ENCODE measurements at places on chromosomes 6 and 20. TPM values are rescaled to one million over a fixed set of nuclear protein-coding genes. Genes with fewer than 3 reads are reported as not detected.
A peak's percentile ranks its signal among the peaks of the same experiment; 100 is the strongest.

The HCRTR2 gene
- not detected for total RNA-seq

GRCh38 chr6:108559884-108560462 lies 744 bp upstream of the FOXO3 start:
- peak; percentile 91 for DNase-seq

The KHDC3L gene
- not detected for total RNA-seq

GRCh38 chr6:150211700-150212511 lies 69.1 kb downstream of the PPP1R14C start:
- no peak for DNase-seq

DNA sequence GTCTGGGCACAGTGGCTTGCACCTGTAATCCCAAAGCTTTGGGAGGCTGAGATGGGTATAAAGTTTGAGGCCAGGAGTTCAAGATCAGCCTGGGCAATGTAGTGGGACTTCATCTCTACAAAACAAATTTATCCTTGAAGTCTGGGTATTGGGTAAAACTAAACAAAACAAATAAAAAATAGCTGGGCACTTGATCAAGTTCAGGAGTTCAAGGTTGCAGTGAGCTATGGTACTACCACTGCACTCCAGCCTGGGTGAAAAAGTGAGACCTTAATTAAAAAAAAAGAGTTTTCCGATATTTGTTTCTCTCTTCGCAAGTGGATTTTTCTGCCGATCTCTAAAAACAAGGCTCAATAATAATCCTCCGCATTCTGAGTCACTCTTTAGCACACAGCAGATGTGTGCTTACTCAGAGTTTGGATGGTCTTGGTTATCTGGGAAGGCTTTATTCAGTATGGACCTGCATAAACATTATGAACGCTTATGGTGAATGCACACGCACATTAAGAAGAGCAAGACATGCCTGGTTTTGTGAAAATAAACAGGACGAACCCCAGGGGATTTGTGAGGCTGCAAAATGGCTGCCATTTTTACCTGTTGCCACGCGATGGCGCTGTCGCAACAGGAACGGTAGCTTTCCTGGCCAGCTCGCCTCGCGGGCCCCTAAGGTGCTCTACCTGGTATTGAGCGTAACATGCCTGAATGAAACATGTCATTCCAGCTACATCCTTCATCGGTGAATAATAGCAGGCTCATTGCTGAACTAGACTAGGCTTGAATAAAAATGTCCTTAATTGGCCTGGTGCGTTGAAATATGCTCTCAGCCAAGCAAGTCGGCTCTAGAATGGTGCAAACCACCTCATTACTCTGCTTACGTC lies 6.0 kb downstream of the OPN5 start:
- DNase-seq = no peak

- DNase-seq = no peak
Observed at GRCh38 chr6:53943395-53943794, 148.6 kb downstream of the LRRC1 start.

The EYS gene
- not detected for total RNA-seq

DNA sequence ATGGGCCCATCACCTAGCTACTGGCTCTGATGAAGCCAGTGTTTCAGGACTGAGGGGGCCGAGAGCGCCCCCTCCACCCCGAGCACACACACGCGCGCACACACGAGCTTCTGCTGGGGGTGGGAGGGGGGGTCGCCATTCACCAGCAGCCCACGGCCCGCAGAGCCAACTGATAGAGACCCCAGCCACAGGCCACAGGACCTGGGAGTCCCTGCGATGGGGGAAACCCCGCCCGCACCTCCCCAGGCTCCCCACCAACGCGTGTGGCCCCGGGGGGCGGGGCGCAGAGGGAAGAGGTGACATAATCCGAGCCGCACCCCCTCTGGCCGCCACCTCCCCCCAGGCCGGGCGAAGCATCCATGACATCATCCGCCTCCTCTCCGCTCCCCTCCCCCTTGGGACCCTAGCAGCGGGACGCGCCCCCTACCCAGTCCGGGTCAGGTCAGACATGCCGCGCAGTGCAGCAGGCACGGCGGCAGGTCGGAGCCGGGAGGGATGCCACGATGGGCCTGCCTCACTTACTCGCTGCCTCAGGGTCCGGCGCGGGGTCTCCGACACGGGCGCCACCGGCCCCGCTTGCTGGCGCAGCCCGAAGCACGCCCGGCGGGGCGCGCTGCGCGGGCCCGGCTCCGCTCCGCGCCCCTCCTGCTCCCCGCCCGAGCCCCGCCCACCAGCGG lies at the start of gene LZTS3:
Gene LZTS3 (minus strand): TSS at position 617 of the 677 bp plus-strand sequence. CDS start 6,386 bp downstream, outside the sequence.
- peak; percentile 90 for DNase-seq

The PGC gene
- total RNA-seq = not detected

DNA sequence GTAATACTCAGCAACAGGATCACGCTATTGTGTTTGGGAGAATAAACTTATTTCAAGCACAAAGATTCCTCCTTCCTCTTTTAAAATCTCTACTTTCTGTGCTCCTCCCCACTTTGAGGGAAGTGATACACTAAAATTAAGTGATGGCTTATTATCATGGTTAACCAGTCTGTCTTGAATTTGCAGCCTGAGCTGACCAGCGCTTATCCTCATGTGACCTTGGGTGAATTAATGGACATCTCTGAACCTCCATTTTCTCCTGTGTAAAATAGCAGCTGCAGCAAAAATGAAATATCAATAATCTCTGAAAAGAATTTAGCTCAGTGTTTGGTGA lies 222.6 kb downstream of the BCAS1 start:
- DNase-seq = no peak

DNA sequence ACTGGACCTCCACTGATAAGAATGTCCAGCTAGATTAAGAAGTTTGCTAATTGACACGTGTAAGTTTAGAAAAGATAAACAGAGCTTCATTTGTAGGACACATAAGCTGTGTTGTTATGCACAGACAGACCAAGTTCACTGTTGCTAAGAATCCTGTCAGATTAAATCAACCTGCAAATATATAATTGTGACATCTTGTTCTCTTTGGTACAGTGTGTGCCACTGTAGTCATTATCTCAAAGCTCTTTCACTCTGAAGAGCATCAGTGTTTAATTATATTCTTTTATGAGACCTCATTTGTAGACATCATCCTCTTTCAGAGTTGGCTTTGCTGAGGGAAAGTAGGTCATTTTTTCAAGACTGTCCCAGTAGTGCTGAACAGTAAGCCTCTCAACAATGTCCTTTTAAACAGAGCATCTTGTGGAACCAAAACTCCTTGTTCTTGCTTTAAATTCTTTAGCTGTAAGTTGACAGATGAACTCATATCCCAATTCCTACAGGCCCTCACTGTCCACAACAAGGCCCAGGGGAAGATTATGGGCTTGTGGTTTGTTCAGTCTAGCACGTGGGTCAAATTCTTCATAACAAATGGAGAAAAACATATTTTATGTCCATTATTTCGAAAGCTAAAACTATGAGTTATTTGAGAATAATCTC lies 252.4 kb downstream of the HDGFL1 start:
- DNase-seq = no peak

- no peak for DNase-seq
Observed at GRCh38 chr20:56285496-56285895, 37.0 kb downstream of the MC3R start.

- no peak for DNase-seq
Observed at GRCh38 chr6:135828021-135828420, 23.5 kb upstream of the PDE7B start.

The VGLL2 gene
- total RNA-seq = not detected

GRCh38 chr6:138593124-138593877 lies 94.0 kb upstream of the NHSL1 start:
- DNase-seq = peak; percentile 76

DNA sequence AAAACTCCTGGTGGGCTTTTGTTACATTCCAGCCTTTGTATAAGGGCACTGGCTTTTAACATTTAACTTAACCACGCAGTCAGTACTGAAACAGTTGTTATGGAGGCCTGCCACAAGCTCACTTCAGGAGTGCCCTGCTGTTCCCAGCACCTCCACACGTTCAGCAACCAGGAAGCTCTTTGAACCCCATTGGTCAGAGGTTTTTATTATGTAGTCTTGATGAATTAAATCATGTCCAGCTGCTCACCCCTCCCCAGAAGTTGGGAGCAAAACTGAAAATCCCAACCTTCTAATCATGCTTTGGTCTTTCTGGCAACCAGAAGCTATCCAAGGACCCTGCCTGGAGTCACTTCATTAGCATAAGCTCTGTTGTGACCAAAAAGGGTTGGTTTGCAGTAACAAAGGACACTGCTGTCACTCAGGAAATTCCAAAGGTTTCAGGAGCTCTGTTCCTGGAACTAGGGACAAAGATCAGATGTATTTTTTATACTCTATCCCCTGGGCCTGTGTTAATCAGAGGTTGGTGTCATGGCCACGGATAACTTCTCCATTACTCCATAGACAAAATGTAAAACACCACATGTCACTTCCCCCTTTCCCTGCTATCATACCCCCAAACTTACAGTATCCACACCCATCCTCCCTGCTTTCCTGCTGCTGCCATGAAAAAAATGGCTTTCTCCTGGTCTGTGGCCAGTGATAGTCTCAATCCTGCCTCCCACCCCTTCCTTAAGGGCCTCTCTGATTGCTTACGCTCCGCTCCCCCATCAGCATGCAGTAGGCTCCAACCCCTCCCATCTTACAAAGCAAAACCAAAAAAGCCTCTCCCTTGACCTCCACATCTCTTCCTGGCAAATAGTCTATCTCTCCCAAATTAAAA lies 3.1 kb downstream of the ARMC12 start:
- no peak for DNase-seq

The RAB44 gene
- not detected for total RNA-seq

DNA sequence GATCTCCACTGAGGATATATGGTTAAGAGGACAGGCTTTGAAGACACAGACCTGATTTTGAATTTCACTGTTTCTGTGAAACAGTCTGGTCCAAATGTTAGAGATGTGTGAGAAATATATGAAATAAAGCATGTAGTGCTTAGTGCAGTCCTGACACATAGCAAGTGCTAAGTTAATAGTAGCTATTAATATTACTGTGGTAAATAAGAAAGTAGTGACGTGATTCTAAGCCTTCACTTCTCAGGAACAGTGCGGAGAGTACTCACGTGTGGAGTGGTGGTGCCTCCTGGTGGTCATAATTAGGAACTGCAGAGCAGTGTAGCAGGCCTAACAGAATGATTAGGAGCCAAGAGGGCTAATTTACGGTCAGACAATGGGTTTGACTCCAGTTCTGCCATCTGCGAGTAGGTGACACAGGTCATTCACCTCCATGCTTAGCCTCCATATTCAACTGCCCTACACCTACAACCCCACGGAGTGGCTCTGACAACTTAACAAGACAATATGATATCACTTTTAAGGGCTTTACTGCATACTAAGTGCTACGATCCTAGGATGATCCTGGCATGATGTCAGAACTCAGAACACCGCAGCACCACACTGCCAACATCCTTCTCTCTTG lies 106.2 kb downstream of the JPH2 start:
- no peak for DNase-seq

DNA sequence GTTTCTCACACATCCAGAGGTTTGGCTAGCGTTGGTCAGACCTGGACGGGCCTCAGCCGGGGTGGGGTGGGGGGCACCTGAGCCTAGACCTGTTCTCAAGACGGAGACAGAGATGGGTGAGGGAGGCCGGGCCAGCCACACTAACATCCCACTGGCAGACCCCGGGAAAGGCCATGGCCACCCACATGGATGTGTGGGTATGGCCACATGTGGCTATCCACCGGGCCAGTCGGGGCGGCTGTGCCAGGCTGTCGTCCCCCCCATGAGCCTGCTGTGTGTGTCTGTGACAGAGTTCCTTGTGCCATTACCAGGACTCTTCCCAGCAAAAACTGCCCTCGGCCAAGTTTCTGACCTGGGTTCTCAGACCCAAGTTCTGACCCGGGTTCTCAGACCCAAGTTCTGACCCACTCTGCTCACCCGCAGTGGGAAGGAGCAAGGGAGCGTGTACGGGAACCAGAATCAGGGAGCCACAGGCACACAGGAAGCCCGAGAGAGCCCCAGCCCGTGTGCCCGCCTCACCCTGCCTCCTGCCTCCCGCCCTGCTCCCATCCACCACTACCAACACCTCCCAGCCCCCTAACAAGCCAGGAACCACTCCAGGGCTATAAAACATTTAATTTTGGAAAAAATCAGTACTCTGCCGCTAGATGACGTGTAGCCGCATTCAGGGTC lies 255.5 kb downstream of the TAF4 start:
- DNase-seq = no peak

- no peak for DNase-seq
Observed at GRCh38 chr6:153538491-153538890, 407.4 kb upstream of the RGS17 start.

All from suprapubic skin (tissue), 4 donors.